Kidney capillary endothelial cell (primary cell): ENCODE measurements at places on chromosomes 6 and 20.

DNA sequence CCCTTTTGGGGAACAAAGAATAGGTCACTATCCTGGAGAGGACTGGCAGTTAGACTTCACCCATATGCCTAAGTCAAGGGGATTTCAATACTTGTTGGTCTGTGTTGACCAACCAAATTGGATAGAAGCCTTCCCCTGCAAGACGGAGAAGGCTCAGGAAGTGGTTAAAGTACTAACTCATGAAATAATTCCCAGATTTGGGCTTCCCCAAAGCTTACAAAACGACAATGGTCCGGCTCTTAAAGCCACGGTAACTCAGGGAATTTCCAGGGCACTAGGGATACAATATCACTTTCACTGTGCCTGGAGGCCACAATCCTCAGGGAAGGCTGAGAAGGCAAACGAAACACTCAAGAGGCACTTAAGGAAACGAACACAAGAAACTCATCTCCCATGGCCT, 223.1 kb downstream of the GMPR start:
- DNase-seq = no peak

GRCh38 chr20:34249291-34249690, 8.1 kb downstream of the ASIP start:
- DNase-seq = no peak

- DNase-seq = no peak
Observed at GRCh38 chr6:41122918-41123317, 31.2 kb downstream of the TREML1 start.

DNA sequence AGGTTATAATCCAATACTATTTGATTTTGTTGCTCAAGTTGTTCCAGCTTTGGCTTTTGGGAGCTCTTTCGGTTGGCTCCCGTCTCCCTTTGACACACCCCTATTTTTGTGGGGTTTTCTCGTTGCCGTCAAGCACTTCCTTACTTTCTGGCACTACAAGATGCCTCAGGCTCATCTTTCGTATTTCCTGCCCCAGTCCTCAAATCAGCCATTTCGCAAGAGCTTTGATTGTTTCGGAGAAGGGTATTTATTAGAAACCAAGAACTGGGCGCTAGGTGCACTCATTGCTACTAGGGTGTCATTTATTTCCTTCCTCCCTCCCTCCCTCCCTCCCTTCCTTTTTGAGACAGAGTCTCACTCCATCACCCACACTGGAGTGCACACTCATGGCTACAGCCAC, 13.3 kb upstream of the SOX12 start:
- DNase-seq = no peak

DNA sequence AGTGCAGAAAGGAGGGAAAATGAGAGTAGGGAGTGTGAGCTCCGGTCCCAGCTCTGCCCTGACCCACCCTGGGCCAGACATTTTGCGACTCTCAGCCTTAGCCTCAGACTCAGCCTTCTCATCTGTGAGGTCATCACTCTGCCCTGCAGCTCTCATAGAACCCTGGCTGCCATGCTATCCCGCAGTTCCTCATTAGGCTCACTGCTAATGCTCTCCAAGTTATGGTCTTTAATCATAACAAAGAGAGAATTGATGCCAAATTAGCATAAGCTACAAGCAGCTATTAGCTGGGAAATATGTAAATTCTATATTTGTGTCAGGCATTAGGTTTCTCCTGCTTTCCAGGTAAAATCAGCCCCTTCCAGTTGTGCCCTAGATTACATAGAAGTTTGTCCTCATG, 46.5 kb upstream of the MLN start:
- no peak for DNase-seq

DNA sequence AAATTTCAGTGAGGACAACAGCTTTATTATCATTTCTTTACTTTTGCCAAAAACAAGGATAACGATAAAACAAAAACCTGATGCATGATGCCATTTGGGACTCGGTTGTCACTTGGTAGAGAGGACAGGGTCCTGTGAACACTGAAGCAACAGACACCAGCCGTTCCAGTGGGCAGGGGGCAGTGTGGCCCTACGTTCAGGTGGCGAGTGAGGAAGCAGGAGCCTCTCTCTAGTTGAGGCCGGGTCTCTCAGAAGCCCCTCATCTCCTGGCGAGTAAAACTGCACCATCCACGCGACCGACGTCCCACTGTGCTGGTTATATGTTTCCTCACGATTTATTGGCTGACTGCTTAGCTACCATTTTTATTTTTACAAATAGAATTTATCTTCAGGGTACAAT, 231.6 kb downstream of the THBS2 start:
- DNase-seq = no peak

DNA sequence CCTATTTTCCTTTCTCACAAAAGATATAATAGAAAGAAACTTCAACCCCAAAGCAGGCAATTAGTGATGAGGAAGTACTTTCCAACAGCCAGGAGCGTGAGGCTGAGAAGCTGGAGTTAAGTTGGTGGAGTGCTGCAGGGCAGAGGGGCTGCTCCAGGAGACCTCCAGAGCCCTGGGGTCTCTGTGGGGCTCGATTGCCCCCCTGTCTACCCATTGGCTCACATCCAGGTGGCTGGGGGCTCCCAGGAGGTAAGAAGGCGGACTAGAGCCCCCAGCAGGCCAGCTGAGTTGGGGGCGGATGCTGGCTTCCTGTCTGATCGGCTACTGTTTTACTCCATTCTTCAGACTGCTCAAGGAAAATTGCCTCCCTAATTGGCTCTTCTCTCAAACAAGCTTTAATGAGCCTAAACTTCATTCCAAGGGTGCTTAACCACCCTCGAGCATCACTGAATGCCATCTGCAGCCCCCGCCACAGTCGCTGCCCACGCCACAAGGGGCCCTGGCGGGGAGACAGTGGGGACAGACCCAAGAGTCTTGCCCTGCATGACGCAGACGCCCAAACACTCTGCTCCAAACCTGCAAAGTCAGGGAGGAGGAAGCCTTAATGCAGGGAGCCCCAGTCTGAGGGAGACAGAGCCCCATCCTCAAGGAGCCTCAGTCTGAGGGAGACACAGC, 78.6 kb downstream of the MDGA1 start:
- no peak for DNase-seq

DNA sequence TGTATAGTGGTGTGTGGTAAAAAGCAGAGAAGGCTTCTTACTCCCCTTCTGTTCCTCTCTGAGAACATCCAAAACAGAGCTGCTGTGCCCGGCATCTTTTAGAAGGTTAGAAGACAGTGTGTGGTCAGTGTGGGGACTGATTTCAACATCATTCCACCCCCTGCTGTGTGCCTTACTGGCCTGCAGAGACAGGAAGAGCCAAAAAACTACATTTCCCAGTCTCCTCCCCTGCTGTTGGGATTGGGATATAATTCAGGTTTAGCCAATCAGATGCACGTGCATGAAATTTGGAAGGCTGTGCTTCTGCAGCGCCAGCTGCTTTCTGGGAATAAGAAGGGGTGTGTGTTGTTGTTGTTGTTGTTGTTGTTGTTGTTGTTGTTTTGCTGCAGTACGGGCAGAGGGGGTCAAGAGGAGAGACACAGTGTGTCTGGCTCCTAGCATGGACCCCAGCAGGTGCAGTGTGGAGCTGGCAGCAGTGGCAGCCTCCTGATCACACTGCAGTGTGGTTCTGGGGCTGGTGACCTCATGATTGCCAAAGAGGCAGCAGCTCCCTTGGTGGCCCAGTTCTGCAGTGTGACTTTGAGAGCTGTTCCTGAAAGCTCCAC, 74.7 kb downstream of the MRPL14 start:
- no peak for DNase-seq

- no peak for DNase-seq
Observed at GRCh38 chr6:106141441-106142237, 55.5 kb downstream of the PRDM1 start.

GRCh38 chr6:20879121-20879520, 344.9 kb downstream of the CDKAL1 start:
- no peak for DNase-seq

DNA sequence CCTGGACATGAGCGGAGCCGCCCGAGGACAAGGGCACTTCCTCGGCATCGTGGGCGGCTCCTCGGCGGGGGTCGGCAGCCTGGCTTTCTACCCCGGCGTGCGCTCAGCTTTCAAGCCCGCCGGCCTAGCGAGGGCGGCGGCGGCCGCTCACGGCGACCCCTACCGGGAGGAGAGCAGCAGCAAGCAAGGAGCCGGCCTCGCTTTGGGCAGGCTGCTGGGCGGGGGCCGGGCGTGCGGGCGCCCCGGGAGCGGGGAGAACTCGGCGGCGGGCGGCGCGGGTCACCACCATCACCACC, 6.7 kb downstream of the PRDM13 start:
- no peak for DNase-seq

GRCh38 chr6:82419859-82420258, 56.2 kb downstream of the TPBG start:
- no peak for DNase-seq

GRCh38 chr20:57582432-57583288, 21.8 kb downstream of the PCK1 start:
- no peak for DNase-seq

DNA sequence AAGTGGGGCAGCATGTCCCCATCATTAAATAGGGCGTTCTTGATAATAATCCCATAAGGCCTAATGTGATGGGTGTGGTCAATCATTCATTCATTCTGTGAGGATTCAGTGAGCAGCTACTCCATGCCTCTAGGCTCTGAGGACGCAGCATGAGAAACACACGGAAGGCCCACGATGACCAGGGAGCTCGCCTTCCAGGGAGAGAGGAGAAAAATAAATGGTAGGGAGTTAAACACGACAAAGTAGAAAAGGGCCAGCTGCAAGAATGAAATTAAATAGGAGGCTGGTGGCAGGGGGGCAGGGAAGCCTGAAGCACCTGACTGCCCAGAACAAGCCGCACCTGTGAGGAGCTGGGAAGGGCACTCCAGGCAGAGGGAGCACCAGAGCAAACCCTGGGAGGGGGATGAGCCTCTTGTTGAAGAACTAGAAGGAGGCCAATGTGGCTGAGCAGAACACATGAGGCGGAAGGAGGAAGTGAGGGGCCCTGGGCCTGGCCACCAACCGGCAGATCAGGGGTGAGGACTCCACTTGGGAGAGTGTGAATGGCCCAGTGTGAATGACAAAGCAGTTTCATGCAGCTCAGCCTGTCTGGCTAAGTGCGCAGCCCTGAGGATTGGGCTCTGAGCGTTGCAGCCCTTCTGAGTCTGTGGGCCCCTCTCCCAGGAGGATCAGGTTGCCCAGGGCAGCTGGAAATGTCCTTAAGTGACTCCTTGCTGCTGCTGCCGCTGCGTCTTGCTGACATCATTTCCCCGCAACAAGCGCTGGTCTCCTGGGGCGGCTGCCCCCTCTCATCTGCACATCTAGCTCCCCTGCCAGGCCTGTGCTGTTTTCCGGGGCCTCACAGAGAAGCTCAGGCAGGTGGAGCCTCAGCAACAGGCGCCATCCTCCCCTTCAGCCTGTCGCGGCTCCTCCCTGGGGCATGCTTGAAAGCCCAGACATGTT, 99.9 kb downstream of the CDH26 start:
- no peak for DNase-seq

DNA sequence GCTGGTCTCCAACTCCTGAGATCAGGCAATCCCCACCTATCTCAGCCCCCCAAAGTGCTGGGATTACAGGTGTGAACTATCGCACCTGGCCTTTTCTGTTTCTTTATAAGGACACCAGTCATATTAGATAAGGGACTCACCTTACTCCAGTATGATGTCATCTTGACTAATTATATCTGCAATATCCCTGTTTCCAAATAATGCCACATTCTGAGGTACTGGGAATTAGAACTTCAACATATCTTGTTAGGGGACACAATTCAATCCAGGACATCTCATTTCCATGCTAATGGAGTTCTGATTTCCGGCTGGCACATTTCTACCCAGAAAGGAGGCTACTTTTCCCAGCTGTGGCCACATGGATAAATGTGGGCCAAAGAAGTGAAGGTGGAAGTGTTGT, 6.4 kb upstream of the AIG1 start:
- no peak for DNase-seq

DNA sequence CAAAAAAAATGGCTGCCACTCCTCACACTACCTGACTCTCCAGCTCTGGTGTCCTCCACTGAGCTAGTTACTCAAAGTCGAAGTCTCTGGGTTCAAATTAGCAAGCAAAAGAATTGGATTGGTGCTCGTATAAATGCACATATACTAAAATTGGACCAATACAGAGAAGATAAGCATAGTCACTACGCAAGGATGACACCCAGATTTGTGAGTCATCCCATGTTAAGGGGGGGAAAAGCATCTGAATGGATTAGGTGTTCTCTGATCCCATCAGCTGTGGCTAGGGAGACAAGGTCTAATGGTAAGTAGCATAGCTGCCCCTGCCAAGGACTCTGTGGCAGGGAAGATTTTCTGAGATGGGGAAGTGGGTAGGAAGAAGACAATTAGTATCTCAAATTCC, 18.3 kb upstream of the AMD1 start:
- no peak for DNase-seq

- no peak for DNase-seq
Observed at GRCh38 chr6:134394905-134395304, 77.0 kb upstream of the SGK1 start.

- no peak for DNase-seq
Observed at GRCh38 chr6:77474286-77474956, 11.1 kb upstream of the HTR1B start.

- no peak for DNase-seq
Observed at GRCh38 chr20:45461225-45461624, 8.3 kb upstream of the WFDC2 start.

DNA sequence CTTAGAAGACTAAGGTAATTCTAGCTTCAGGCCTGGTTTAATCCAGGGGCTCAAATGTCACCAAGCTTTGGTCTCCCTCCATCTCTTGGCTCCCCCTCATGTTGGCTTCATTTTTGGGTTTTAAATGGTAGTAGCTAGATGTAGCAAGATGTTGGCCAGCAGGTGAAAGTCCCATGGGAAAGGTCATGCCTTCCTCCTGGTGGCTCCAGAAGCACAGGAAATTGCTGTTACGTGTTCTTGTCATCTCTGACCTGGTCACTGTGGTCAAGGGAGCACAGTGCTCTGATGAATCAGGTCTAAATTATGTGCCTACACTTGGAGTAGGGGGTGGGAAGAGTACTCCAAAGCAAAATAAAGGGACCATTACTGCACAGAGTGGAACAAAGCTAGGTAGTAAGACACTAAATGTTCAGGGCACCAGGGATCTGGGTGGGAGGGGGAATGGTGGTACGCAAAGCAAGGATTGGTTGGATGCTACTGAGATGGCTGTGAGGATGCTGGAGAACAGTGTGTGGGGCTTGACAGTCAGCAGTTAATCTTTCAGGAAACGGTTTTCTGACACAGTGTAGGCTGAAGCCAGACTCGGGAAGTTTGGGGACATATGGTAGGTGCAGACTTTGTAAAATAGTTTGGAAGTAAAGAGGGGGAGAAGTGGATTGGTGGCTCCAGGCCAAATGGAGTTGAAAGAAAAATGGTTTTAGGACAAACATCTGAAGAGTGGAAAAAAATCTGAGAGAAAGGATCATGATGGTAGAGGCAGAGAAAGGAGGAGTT, 30.1 kb downstream of the CDS2 start:
- peak; percentile 51 for DNase-seq

DNA sequence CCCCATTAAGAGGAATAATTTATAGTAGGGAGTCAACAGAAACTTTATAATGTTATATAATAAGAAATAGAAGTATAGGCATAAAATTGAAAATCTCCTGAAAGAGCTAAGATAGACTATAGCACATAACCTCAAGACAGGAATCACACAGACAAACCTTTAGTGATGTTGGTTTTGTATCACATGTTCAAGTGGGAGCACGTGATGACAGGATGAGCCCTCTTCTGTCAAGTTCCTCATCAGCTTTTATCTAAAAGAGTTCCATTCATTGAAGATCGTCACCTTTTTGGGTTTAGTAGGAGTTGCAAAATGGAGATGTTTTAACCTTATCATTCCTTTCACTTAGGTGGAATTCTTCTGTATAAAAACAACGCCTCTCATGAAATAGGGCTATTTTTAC, 127.0 kb downstream of the MCHR2 start:
- no peak for DNase-seq

GRCh38 chr20:43124241-43124640, 65.5 kb downstream of the PTPRT start:
- no peak for DNase-seq

GRCh38 chr20:43824309-43825050, 90.2 kb upstream of the TOX2 start:
- no peak for DNase-seq
